ENCODE measurements at places on chromosomes 3 and 15.

DNA sequence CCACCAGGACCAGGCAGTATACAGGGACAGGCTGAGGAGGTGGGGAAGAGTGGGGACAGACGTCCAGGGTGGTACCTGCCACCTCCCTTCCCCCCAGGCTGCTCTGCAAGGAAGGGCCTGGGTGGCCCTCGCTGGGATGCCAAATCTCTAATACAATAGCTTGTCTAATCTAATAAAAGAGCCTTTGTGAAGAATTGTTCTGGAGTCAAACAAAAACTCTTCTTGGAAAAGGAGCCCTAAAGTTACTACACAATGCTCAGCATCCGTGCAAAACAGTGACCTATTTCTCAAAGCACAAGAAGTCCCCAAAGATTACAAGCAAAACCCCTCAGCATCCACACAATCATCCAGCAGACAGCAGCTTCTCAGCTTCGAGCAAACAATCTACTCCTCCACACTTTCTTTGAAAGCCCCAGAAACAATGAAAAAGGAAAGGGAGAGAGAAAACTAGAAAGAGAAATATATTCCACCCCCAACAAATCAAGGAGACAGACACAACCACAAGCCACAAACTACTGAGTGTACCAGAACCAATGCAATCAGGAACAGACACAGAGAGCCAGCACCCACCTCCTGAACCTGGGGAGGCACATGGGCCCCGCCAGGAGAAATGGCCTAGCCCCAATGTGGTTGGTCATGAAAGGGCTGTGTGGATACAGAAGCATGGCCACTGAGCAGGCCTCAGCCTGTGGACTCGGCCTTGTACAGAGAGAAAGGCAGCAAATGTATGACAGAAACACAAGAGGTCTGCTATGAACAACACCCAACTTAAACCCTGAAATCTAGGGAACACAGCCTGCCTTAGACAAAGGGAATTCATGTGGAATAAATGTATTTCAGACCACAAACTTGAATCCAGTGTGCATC is 177.1 kb upstream of the CHRNA7 start:
- DNase-seq, result no peak

DNA sequence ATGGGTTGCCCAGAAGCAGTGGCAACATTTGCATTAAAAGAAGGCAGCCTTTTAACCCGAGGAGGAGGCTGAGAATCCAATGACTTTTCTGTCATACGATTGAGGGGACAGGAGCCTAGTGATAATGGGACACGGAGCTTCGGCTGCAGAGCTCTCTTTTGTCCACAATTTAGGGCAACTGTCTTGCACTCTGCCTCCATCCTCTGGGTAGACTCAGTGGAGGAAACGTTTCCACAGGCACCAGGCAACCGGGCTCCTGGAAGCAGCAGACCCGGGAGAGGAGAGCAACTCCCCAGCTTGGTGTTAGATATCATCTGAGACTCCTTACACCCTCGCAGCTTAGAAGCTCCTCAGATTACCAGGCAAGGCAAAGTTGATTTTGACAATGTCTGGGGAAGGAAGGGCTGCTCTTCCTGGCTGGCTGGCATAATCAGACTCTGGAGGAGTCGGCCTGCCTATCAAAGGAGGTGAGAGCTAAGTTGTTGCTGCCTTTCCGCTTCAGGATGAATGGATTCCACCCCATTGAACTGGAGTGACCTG is 43.5 kb upstream of the RNU6-1 start:
- no peak for DNase-seq

DNA sequence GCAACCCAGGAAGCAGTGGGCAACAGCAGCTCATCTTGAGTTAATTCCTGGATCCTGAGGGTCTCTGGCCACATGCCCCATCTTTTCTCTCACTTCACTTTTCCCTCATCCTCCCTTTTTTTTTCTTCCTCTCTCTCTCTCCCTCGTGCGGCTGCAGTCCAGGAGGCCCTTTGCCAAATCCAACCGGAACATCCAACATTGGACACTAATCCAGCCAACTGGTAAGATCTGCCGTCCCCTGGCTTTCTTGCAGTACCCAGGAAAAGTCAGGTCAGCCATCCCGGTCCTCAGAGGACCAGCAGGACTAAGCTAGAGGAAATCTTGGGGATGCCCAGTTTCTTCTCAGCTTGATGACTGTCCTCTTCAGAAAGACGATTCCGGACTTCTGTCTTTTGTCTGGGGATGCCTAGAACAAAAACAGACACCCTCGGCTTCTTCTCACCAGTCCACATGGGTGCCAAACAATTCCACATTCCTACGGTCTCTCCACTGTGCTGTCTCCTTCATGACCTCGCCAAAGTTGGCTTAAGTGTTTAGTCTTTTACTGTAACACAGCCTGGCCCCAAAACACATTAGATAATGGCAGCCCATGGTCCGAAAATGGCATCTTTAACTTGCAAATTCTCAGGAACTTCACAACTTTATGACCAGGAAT is 115.6 kb downstream of the GSK3B start:
- no peak for DNase-seq

- no peak for DNase-seq
These were observed 185.9 kb downstream of the MEX3B start for GRCh38 chr15:81859737-81860516.

GRCh38 chr3:52218937-52219650 is 6.4 kb downstream of the TLR9 start:
- DNase-seq, result no peak

GRCh38 chr15:74384881-74385643 is 17.6 kb upstream of the CYP11A1 start:
- DNase-seq, result peak; percentile 51

DNA sequence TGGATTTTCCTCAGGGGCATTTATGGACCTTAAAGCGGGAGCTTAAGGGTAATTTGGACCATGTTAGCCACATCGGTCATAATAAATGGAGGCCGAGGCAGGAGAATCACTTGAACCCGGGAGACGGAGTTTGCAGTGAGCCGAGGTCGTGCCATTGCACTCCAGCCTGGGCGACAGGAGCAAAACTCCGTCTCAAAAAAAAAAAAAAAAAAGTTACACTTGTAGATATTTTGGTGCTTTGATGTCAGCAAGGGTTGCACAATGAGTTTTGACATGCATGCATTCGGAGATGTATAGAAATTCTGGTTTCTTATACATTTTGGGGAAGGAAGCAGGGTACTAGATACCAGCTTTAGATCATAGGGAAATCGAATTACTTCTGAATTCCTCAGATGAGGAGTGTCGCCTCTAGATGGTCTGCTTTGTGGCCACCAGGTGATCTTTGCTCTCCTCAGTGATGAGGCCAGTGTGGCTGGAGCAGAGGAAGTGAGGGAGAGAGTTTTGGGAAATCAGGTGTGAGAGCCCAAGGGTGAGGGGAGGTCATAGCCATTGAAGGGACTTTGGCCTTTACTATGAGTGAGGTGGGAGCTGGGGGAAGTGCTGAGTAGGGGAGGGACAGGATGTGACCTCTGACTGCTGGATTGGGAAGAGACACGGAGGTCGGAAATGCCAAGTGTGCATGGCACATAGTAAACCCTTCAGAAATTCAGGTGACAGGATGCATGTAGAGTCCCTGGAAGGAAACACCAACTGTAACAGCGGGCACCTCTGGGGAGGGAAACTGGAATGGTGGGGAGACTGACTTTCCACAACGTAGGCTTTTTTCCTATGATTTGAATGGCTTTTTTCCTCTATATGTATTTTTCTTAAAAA is 8.4 kb upstream of the RBSN start:
- no peak for DNase-seq

Data from CD4-positive, alpha-beta T cell treated with Interleukin-15 for 4 hours (primary cell).